ENCODE measurements at places on chromosomes 11 and 22.

- DNase-seq: no peak
Measured at GRCh38 chr11:69918938-69919650, 99.9 kb upstream of the FGF3 start.

DNA sequence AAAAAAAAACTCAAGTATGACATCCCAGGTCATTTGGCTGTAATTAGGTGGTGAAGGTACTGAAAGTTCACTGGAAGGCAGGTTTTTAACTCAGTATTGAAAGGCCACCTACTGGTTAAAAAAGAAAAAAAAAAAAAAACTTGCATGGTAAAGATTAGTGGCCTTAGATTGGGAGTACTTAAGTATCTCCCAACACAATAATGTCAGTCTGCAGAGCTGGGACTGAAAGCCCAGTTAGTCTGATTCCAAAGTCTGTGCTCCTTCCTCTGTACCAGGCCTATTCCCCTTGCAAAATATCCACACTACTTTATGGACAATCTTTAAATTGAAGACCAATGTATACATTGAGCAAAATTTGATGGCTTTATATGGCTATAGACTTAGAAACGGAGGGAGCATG lies 85.5 kb downstream of the NOX4 start:
- DNase-seq: no peak

- peak; percentile 96 for DNase-seq
Measured at GRCh38 chr11:65298131-65298535, 16.5 kb upstream of the CDC42EP2 start.

DNA sequence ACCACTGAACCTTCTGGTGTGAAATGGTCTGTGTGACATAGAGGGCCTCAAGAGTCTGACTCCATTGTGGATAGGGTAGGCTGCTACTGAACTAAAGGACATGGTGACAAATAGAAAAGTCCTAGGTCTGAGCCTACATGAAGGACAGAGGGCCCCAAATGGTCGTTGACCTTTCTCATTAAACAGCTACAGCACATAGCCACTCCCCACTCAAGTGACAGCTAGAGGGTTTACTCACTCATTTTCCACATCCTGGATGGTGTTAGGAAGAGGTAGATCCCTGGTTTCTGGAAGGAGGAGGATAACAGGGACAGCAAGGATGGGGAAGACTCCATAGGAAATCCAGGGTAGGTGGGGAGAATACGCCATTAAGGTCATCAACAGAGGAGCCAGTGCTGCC lies 63.3 kb downstream of the SLC22A24 start:
- no peak for DNase-seq

DNA sequence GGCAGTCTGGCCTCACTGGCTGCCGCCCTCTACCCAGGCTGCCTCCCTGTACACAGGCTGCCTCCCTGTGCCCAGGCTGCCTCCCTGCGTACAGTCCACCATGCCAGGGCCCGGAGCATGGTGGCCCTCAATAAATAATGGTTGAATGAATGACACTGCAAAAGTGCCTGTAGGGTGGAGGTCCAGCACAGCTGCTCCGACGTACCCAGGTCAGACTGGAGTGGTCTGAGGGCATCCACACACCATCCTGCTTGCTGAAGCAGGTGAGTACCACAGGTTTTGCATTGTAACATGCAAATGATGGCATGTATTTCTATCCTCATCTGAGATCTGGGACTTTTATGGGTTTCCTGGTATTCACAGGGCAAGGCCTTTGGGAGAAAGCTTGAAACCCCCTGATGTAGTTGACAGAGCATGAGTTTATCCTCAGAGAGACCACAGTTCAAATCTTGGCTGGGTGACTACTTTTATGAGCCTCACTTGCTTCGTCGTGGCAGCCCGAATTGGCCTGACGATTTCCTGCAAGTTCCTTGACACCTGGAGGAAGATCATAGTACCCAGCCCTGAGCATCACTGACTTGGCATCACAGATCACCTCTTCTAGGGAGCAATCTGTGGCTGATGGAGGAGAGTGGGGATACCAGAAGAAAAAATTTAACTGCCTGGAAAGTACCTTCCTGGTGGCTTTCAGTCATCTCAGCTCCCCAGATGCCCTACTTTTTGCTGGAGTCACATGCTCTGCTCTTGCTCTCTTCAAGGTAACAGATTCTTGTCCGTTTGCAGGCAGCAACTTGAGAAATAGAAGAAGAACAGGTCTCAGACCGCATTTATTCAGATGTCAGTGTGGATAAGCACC lies 16.0 kb upstream of the CYB5R3 start:
- no peak for DNase-seq

GRCh38 chr11:69080257-69080995 lies 31.7 kb downstream of the TPCN2 start:
- no peak for DNase-seq

GRCh38 chr11:45617871-45618601 lies 47.4 kb downstream of the CHST1 start:
- no peak for DNase-seq

DNA sequence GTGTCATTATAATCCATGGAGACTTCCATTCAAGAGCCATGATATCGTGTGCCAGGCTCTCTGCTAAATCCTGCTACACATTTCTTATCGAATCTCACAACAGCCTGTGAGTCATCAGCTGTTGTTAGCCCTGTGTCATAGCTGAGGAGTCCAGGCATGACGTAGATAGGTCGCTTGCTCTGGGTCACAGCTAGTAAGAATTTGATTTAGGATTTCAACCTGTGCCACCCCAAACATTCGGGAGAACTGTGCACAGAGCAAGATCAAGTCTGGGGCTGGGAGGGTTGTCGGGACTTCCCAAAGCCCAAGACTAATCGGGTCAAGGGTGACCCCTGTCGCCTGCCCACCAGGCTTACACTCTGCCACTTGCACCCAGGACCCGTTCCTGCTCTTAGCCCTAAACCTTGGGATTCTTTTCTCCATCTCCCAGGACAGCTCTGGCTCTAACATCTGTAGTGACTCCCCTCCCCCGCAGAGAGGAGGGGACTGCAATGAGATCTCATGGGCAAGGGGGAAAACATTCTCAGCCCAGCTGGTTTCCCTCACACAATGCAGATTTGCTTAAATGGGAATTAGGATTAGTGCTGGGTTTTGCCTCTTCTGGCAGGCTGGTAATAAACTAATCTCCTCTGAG lies 34.3 kb downstream of the TSPAN18 start:
- peak; percentile 87 for DNase-seq

- no peak for DNase-seq
Measured at GRCh38 chr11:132111316-132111715, 740.9 kb downstream of the NTM start.

DNA sequence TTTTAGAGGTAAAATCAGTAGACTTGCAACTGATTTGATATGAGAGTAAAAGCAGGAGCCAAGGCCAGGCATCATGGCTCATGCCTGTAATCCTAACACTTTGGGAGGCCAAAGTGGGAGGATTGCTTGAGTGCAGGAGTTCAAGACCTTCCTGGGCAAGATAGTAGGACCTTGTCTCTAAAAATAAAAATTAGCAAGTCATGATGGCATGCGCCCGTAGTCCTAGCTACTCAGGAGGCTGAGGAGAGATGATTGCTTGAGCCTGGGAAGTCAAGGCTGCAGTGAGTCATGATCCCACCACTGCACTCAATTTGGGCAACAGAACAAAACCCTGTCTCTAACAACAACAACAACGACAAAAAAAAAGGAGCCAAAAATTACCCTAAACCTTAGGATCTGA lies 13.5 kb downstream of the SGSM3 start:
- no peak for DNase-seq

- DNase-seq: peak; percentile 67
Measured at GRCh38 chr11:134562941-134563471, 151.0 kb upstream of the B3GAT1 start.

DNA sequence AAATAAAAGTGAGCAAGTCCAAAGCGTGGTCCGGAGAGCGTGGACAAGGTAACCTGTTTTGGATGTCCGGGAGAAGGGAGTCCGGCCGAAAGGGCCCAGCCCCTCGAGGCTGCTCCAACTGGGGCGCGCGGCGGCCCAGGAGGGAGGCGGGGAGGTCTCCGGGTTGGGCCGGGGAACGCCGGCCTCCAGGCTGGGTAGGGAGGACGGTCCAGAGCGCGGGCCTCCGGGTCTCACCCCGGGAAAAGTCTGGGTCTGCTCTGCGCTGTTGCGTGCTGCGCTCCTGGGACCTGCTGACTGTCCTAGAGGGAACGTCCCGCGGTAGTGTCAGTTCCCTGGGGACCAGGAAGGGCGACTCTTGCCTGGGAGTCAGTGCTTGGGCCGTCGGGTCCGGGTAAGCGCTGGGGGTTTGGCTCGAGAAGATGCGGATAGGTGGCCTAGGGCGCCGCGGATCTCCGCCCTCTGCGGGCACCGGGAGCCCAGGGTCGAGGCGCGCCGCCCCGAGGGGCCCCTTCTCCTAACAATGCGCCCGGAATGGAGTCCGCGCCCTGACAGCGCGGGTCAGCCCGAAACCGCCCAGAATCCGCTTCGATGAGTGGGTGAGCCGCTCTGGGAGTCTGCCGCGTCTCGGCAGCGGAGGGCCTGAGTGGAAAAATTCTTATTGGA lies 988 bp upstream of the FLI1 start:
- no peak for DNase-seq

- no peak for DNase-seq
Measured at GRCh38 chr22:50576070-50576469, 2.2 kb downstream of the CPT1B start.

DNA sequence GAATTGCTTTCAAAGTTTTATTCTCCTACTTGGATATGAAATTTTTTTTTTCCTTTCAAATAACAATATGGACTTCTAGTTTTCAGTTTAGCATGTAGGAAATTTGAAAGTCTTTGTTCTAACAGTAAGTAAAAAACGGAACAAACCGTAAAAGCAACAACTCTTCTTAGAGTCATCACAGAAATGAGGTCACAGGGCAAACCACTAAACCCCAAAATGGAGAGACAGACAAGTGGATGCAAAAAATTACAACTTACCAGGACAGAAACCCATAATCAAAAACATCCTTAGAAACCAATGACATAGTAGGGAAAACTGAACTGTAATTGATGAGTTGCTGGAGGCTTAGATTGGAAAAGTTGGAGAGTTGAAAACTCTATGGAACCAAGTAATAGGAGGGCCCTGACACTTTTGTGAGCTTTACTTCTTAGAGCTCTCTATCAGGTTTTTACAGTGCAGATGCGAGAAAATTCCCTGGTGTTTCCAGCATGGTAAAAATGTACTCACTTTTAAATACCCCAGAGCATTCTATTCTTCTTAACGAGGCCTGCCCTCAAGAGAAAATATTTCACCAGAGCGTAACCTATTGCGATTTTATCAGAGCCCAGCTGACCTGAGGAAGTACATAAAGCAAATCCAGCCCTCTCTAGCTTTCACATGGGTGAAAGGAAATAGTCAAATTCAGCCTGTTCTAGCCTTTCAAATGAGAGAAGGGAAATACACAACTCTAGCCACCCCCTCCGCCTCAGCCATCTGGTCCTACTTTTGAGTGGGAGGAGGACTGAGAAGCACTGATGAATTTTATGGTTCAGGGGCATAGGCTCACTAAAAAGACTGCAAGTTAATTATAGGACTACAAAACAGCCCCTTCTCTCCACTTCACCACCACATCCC lies 39.1 kb downstream of the CASP12 start:
- DNase-seq: no peak

- no peak for DNase-seq
Measured at GRCh38 chr11:116466801-116467200, 306.0 kb downstream of the BUD13 start.

GRCh38 chr11:93370260-93370659 lies 39.7 kb downstream of the DEUP1 start:
- no peak for DNase-seq

DNA sequence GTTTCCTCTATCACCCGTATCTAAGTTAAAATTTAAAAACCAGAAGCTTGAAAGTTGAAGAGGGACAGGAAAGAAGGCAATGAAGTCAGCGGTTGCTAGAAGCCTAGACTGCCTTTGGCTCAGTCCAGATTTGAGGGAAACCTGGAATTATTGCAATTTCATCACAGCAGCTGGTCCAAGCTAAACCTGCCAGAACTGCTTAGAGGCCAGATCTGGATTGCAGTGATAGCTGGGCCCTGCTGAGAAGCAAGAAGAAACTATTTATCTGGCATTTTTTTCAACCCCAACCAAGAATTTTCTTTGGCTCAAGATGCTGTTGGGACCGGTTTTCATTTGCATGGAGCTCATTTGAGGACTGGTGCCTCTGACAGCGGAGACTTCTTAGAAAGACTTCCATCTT lies 121.5 kb upstream of the TEAD1 start:
- no peak for DNase-seq

GRCh38 chr11:116082256-116082655 lies 578.0 kb upstream of the CADM1 start:
- no peak for DNase-seq

- DNase-seq: no peak
Measured at GRCh38 chr11:83568516-83568915, 282.3 kb upstream of the CCDC90B start.

- no peak for DNase-seq
Measured at GRCh38 chr11:34252651-34253050, 105.2 kb downstream of the ABTB2 start.

GRCh38 chr22:20749453-20749852 lies 24.5 kb upstream of the SERPIND1 start:
- DNase-seq: no peak

- no peak for DNase-seq
Measured at GRCh38 chr11:32671051-32671450, 87.4 kb downstream of the EIF3M start.

GRCh38 chr11:134911514-134912180 lies 499.6 kb upstream of the B3GAT1 start:
- DNase-seq: no peak

Data from vagina (tissue), 2 donors.